Natural killer cell treated with Interleukin-12 subunit alpha and Interleukin-12 subunit beta and Interleukin-15 and Interleukin-18, amount 100 ng/mL, for 72 hours (primary cell): ENCODE measurements at places on chromosomes 4 and X.
A peak's percentile ranks its signal among the peaks of the same experiment; 100 is the strongest.

DNA sequence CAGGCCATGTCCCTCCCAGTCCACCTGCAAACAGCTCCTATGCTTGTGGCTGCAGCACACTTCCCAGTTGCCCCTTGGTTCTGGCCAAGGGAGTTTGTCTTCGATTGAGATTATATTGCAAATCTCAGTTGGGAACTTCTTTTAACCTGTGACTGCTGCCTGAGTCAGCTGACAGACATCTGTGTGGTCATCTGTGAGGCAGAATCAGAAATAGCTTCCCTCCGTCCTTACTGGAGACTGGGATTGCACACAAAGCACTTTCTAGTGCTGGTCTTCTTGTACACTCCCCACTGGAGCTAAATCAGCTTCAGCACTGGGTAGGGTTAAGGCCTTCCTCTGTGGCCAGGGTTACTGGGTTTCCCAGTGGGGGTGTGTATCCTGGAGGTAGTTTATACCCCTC is 34.3 kb downstream of the ZNF330 start:
- H3K27ac ChIP-seq = no peak overlapping the region
- DNase-seq = no peak

DNA sequence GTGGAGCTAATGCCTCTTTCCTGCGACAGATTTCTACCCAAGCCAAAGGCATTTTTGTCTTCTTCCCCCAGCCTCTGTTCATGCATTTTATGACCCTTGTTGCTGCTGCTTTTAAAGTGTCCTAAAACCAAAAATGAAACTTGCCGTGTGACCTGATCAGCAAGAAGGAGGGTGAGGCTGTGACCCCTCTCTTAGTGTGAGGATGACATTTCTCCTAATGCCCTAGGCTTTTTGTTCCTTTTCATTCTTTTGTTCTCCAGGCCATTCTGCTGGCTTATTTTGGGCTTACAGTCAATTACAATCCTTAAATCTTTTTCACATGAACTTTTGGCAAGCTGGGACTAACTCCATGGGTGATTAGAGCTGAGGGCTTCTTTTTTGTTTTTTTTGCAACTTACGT is 34.4 kb downstream of the PTTG2 start:
- no peak for DNase-seq
- H3K27me3 ChIP-seq = no peaks in the 10 kb centered on the region
- H3K4me3 ChIP-seq = no peak overlapping the region

DNA sequence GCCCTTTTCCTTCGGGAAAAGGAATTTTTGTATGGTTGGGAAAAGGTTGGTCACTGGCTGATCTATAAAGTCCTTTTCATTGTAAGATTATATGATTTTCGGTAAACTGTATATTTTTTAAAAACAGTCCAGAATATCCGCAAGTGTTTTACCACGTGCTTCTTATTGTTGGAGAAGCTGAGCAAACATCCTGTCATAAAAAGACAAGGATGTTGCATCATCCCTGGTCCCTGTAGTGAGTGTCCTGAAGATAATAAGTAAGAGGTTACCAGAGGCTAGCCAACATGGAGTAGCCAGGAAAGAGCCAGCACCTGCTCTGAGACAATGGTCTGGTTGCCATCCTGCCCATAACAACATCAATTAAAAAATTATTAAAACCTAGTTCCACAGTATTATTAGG is 5.1 kb downstream of the CXCL9 start:
- H3K27me3 ChIP-seq = peaks cover 30% of the 10 kb centered on the region
- H3K4me1 ChIP-seq = no peaks in the 10 kb centered on the region
- H3K4me3 ChIP-seq = no peak overlapping the region

DNA sequence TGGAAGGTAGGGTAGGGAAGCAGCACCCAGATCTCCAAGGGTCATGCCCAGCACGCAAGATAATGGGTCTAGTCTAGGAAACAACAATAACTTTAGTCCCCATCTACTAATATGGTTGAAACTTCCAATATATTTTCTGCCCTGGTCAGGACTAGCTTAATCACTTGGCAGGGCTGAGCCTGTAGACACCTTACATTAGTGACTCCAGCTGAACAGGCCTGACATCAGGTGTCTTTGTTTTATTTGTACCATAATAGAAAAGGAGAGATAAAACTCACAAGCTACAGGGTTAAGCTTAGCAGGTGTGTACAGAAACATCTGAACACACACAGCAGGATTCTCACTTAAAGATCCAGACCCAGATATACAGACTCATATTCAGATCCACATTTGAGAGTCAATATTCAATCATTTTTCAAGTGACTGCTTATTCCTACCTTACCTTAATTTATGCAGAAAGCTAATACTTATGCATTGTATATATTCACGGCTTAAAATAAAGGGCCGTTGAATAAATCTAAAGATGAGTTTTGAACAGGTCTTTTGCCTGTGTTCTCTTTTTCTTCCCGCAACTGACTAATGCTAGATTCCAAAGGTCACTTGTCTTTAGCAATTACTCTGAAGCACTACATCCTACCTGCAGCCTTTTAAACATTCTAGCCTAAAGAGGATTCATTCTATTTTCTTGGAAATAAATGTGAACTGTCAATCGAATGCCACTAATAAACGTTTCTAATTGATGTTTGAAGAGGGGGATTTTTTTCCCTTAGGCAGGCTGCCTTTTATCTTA is 745.3 kb downstream of the RPA4 start:
- DNase-seq = no peak
- no peaks in the 10 kb centered on the region for H3K4me1 ChIP-seq
- H3K4me3 ChIP-seq = no peak overlapping the region
- H3K36me3 ChIP-seq = no peaks in the 10 kb centered on the region
- no peak overlapping the region for H3K27ac ChIP-seq
- peaks cover 7% of the 10 kb centered on the region for H3K27me3 ChIP-seq

DNA sequence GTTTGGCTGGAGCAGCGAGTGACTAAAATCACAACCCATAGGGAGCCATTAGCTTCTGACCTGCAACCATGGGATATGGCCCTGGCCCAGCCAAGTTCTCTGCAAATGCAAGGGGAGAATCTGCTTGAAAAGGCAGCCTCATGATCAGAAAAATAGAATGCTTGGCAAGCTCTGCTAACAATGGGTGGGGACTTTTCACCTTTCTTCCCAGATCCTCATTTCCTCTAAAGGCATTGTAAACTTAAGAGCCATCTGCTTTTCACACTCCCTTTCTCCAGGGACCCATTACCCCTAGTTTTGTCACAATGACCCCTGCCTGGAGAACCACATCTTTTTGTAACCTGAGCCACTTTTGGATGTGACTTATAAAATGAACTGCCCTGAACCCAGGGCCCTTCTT is 104.3 kb downstream of the PARM1 start:
- H3K36me3 ChIP-seq = no peaks in the 10 kb centered on the region
- no peaks in the 10 kb centered on the region for H3K4me1 ChIP-seq
- DNase-seq = no peak
- no peaks in the 10 kb centered on the region for H3K27me3 ChIP-seq

DNA sequence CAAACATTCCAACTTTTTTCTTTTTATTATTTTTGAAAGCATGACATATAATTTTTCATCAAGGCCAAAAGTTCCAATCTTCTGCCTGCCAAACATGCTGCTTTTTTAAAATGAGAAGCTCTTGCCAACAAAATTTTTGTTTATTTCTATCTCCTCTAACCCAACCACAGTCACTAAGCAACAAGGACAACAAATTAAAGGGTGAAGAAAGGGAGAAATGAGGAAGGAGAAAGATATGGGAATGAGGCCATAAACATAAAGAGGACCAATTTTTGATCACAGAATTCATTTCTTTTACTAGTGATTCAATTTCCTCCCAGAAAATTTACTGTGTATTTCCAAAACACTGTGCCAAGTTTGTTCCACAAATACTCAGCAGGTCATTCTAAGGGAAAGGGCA is 537.0 kb upstream of the DIAPH2 start:
- no peak overlapping the region for H3K4me3 ChIP-seq
- no peaks in the 10 kb centered on the region for H3K4me1 ChIP-seq
- DNase-seq = no peak

DNA sequence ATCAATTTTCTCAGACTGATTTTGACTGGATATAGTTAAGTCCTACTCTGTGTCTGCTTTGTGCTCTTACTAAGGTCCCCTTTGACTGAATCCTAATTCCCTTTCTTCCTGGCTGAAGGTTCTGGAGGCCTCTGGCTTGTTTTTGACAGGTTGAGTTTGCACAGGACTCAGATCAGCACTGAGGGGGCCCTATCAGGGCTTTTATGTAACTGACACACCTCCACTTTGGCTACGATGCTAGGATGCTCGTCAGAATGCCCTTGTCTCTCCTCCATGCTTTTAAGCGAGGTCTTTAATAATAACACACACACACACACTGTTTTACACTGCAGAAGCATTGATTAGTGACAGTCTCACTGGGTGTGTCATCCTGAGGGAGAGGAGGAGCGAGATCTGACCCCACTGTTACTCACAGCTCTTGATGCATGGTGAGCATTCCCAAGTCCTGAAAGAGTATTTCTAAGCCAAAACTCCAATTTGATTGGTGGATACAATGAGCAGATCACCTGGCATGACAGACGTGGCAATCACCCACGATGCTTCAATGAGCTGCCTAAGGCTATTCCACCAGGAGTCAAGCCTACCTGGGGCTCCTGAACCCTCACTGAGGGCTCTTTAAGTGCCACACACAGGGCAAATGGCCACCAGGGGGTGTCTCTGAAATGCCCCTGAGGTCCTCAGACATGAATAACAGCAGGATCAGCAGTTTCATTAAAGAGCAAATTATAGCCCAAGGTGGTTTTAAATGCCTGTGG is 130.4 kb upstream of the CPEB2 start:
- no peak for DNase-seq
- H3K27me3 ChIP-seq = peaks cover 3% of the 10 kb centered on the region
- no peak overlapping the region for H3K27ac ChIP-seq

DNA sequence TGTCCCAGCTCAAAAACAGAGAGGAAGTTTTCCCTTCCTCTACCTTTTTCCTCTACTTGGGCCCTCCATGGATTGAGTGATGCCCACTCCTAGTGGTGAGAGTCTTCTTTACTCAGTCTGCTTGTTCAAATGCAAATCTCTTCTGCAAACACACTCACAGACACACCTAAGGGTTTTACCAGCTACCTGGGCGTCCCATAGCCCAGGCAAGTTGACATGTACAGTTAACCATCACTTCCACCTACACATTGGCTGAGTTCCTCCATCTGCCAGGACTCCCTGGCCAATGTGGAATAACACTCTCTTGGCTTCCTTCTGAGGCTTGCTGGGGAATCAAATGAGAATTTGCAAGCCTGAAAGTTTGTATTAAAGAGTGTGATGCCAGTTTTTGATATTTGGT is 45.7 kb upstream of the DHRSX start:
- H3K27me3 ChIP-seq = peaks cover 6% of the 10 kb centered on the region
- no peak overlapping the region for H3K27ac ChIP-seq
- no peak for DNase-seq
- H3K36me3 ChIP-seq = no peaks in the 10 kb centered on the region
- H3K4me3 ChIP-seq = no peak overlapping the region

DNA sequence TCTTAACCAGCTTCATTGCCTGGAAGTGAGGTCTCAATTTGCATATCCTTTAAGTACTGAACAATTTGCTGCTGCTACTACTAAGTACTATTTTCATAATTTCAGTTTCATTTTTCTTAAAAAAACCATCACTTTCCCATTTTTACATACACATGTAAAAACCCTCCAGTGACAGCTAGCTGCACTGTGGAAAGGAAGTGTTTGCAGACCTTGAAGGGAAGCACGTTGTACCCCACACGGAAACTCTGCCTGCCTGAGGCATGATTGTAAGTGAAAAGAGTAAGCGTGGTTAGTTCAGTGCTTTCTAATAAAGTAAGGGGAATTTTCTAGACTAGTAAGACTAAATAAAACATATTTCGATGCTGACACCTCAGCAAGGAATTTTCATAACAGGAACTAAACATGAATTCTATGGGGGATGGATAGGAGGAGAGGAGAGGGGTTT is 103.6 kb downstream of the RAPGEF2 start:
- H3K27ac ChIP-seq = peak overlapping the region; percentile 100
- DNase-seq = peak; percentile 79

DNA sequence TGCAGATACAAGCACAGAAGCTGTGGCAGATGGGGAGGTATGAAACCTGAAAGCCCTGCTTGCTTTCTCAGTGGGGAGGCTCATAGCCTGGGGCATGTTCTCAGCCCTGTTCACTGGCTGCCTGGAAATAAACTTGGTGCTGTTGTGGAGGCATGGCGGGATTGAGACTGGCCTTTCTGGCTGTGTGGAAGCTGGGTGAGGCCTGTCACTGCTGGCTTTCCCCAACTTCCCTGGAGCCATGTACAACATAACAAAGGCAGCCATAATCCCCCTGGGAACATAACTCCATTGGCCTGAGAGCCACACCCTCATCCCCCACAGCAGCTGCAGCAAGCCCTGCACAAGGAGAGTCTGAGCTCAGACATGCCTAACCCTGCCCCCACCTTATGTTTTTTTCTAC is 237.7 kb upstream of the TLL1 start:
- H3K36me3 ChIP-seq = no peaks in the 10 kb centered on the region
- no peaks in the 10 kb centered on the region for H3K27me3 ChIP-seq
- no peaks in the 10 kb centered on the region for H3K4me1 ChIP-seq

DNA sequence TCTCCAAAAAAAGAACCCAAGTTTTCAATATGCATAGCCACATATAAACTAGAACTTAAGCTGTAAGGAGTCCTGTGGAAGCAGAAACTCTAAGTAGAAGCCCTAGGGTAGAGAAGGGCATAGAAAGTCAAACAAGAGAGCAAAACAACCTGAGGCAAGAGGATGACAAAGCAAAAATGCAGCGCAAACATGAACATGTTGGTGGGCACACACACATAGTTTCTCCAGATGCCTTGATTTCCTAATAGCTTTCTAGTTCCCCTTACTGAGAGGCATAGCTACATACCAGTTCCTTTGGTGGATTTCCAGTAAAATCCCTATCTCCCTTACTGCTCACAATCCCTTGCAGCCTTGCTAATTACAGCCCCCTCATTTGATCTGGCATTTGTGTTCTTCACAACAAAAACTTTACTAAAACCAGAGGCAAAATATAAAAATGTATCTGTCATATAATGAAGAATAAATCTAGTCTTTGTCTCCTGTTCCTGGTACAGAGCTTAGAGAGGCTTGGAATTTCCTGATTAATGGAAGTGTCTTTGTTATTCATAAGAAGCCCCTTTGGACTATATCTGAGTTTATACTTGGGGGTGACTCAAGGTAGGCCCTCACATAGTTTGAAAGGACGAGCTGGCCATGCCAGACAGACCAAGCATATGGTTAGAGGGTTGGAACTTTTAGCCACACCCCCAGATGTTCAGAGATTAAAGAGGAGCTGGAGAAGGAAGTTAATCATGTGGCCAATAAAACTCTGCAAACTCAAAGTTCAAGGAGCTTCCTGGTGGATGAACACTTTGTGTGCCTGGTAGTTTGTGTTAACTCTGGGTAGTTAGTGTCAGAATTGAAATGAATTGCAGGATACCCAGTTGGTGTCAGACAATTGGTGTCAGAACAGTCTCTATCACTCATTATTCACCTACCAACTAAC is 52.7 kb upstream of the ZCCHC13 start:
- H3K27ac ChIP-seq = no peak overlapping the region
- H3K36me3 ChIP-seq = peaks cover 4% of the 10 kb centered on the region
- no peak for DNase-seq
- H3K27me3 ChIP-seq = no peaks in the 10 kb centered on the region
- no peaks in the 10 kb centered on the region for H3K4me1 ChIP-seq

DNA sequence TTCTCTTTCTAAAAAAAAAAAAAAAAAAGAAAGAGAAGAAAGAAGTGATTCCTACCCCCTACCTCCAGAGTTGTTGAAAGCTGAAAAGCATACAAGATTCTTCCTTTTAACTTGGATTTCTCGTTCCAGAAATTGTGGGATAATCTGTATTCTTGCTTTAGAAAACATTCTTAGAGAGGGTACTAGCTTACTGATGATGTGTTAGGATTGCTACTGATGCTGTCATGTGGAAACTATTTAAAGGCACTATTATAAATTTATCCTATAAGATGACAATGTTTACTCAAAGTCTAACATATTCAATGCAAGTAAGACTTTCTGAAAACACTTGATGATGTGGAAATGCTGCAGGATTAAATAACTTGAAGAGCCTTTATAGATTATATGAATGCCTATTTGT is 204.0 kb upstream of the PUDP start:
- peaks cover 2% of the 10 kb centered on the region for H3K4me1 ChIP-seq
- no peak overlapping the region for H3K4me3 ChIP-seq
- H3K27ac ChIP-seq = no peak overlapping the region
